ENCODE measurements at places on chromosomes 4 and X.
A peak's percentile ranks its signal among the peaks of the same experiment; 100 is the strongest.

- no peak for DNase-seq
Observed at GRCh38 chrX:85903692-85904471, 143.5 kb downstream of the CHM start.

DNA sequence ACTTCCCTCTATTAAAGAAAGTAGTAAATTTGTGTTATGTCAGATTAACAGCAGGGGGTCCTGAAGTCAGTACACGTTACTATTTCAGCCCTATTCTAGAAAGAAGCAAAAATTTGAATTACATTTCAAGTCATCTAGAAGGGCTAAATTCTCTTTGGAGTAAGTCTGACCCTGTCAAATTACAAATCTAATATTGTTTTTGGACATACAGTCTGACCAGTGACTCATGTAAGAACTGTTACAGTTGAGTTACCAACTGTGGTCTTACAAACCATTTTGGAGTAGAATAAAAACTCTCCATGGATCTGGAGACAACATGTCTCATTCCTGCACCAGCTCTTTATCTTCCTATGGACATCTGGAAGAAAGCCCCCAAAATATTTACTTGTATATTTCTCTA, 36.0 kb upstream of the GYPA start:
- no peak for DNase-seq

DNA sequence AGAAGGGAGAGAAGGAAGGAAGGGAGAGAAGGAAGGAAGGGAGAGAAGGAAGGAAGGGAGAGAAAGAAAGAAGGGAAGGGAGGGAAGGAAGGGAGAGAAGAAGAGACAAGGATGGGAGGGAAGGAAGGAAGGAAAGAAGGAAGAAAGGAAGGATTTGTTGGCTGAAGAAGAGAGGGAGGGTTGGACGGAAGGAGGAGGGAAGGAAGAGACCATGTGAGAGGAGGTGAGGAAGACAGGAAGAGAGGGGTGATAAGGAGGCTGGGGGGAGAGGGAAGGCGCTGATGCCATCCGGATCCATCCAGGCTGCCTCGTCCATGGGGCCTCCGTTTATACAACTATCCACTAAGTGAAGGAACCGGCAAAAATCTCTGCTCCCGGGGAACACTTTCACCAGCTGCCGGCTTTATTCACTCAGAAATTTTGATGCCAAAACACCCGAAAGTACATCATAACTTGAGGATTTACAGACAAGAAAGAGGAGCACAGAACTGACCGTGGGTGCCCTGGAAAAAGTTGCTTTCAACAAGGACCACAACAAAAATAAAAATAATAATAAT, 14.9 kb downstream of the DHRSX start:
- DNase-seq: no peak

DNA sequence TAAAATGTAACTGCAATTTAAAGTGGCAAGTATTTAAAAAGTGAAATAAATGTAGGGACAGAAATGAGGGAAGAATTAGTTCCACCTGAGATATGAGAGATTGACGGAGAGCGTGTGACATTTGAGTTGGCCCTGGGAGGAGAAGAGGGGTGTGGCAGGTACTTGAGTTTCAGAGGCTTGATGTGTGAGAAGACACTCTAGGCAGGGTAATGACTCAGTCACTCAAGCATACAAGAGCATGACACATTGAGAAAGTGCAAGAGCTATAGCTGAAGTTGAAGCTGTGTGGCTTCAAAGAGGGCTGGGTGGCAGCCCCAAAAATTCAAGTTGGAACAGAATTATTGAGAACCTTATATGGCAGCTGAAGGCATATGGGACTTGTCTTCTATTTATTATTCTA, 420.5 kb downstream of the SLITRK2 start:
- no peak for DNase-seq

DNA sequence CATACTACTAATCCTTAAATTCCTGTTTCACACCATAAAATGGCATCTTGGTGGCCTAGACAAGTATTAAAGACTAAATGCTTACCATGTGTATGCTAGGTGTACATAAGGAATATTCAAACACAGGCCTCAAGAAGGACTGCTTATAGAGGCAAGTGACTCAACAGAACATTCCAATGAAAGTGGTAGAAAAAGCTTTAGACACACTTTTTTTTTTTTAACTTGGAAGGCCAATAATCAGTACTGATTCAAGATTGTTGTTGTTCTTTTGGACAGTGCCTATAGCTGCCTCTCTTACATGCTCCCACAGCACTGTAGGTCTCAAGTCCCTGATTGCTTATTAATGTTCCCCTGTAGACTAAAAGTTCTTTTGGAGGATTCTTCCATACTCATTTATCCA, 77.6 kb downstream of the FBXL5 start:
- no peak for DNase-seq

- DNase-seq: no peak
Observed at GRCh38 chrX:47467106-47467505, 15.9 kb downstream of the ZNF41 start.

DNA sequence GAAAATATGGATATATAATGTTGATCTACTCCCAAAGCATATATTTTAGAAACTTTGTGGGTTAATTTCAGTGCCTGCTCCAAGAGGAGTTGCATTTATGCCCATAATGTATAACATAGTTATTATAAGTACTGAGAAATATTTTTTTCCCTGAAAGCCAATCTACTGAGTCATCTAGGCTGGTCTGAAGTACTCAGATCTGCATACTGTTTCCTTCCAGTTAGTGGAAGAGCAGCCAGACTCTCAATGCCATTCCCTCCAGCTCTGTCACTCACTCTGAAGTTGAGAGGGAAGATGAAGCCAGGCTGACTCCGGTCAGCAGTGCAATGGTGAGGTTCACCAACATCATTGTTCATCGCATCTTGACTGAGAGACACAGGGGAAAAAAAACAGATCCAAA, 505.1 kb downstream of the PPARGC1A start:
- DNase-seq: no peak

DNA sequence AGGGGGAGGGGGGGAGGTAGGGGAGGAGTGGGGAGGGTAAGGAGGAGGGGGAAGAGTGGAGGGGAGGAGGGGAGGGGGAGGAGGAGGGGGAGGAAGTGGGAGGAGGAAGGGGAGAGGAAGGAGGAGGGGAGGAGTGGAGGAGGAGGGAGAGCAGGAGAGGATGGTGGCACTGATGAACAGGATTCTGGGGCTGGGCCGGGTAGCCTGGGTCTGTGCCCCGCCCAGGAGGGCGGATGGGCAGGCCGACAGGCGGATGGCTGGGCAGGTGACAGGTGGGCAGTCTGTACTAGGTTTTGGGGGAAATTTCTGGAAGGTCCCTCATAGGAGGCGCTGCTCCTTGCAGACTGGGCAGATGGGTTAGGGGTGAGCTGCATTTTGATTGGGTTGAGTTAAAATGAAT, 66.0 kb upstream of the ADRA2C start:
- DNase-seq: no peak

GRCh38 chr4:144656850-144657249, 10.9 kb downstream of the HHIP start:
- no peak for DNase-seq

DNA sequence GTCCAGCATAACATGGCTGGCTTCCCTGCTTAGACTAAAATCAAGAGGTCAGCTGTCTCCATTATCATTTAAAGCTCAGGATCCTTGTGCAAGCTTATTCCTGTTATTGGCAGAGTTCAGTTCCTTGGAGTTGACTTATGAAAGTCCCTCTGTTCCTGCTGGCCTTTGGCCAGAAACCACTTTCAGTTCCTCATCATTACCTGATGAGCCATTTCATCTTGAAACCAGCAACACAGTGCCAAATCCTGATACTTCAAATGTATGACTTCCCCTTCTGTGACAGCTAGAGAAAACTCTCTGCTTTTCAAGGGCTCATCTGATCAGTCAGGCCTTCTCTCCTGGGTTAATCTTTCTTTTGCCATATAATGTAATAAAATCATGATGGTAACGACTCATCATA, 110.6 kb upstream of the FSTL5 start:
- DNase-seq: no peak

GRCh38 chr4:138977524-138977923, 38.1 kb upstream of the NOCT start:
- DNase-seq: no peak

- no peak for DNase-seq
Observed at GRCh38 chr4:167000141-167000852, 234.0 kb downstream of the SPOCK3 start.

DNA sequence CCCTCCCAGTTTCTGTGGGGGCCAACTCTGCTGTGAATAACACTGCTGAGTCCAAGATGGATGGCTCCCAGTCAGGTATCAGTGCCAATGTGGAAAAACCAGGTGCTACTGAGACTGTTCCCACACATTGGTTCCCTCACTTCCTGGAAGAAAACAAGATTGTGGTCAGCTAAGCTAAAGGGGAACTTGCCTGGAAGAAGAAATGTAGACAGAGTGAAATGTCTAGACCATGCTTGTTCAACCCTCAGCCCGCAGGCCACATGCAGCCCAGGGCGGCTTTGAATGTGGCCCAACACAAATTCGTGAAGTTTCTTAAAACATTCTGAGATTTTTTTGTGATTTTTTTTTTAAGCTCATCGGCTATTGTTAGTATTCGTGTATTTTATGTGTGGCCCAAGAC, 28.6 kb upstream of the UTP14A start:
- DNase-seq: no peak

DNA sequence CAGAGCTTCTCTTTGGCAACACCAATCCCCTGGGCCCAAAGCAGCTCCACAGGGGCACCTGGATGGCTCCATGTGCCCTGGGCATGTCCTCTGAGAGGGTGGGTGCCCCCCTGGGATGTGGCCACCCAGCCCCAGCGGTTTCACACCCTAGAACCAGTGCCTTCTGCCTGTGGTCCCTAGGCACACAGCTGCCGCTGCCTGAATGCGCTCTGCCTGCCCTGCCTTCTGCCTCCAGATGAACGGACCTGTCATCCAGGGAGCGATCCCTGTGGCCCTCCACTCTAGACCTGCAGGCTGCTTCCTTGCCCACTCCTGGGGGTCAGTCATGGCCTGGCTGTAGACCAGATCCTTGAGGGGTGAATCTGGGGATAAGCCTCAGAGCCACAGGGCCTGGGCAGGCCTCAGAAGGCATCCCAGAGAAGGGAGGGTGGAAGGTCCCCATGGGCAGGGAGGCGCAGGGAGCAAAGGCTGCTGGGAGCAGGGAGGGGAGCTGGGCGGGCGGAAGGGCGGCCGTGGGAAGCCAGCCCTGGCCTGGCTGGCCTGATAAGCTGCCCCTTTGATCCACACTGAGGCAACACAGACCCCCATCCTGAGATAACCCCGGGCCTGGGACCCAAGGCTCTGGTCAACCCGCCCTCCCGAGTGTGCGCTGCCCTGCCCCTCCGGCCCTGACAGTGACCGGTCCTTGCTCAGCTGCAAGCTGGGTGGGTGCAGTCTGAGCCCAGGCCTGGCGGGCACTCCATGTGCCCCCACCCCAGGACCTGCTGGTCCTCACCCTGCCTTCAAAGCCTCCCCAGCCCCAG, 8.1 kb upstream of the FGFR3 start:
- DNase-seq: no peak

GRCh38 chr4:140031706-140032105, 122.3 kb downstream of the MAML3 start:
- no peak for DNase-seq

GRCh38 chr4:89026542-89026941, 30.4 kb downstream of the FAM13A start:
- no peak for DNase-seq

- DNase-seq: no peak
Observed at GRCh38 chrX:8946563-8946962, 87.4 kb downstream of the FAM9B start.

DNA sequence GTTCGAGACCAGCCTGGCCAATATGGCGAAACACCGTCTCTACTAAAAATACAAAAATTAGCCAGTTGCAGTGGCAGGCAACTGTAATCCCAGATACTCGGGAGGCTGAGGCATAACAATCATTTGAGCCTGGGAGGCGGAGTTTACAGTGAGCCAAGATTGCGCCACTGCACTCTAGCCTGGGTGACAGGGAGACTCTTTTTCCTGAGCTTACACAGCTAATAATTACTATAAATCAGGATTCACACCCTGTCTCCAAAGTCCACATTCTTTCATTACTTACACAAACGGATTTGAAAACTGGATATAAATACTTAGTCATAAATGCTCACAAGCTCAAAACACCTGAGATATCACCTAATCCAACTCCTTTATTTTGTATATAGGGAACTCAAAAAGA, 151.6 kb downstream of the LRBA start:
- DNase-seq: no peak

DNA sequence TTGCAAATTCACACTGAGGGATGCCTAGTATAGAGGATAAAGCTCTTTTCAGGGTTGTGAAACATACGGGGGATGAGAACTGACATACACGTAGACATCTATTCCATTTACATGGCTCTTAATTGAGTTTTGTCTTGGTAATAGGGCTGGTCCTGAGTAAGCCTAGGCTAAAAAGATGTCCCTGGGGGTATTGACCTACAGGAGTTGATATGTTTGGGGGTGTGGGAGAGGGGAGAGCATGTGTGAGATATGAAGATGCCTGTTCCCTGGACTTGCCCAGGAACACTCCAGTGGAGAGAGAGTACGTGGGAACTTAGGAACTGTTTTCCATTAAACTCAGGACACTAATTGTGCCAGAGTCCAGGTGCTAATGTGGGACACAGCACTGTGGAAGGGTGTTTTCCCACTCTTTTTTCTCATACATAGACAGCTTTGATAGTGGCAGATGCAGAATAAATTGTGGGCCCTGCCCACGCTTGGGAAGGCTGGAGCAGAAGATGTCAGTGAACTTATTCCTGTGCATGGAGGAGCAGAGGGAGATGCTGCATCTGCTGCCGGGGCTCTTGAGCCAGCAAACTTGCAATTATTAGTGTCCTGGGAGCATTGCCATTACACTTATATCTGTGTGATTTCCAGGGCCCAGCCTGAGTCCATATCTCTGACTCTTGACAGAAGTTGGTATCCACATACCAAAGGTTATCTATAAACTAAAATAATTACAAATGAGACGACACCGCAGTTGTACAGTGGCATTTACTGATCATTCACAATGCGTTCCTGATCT, 20.7 kb downstream of the SYNPO2 start:
- no peak for DNase-seq

GRCh38 chr4:168832763-168833575, 177.1 kb downstream of the CBR4 start:
- DNase-seq: no peak

- no peak for DNase-seq
Observed at GRCh38 chr4:99506781-99507180, 4.0 kb upstream of the C4orf17 start.

GRCh38 chr4:82462415-82462831, 32.0 kb downstream of the ENOPH1 start:
- DNase-seq: peak; percentile 93

DNA sequence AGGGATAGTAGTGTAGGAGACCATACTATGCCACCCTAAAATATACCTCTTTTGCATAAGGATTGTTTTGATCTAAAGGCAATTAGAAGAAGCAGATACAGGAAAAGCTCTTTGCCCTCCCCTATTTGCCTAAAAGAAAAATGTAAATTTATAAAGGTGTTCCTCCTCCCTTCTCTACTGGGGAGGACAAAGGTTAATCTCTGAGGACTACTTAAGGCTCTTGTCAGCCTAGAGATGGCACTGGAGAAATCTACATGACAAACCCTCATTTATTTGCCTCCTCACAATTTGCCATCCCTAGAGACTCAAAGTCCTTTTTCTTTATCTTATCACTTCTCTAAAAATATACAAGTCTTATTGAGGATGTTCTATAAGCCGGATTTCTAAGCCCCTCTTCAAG, 1021.8 kb downstream of the STPG2 start:
- DNase-seq: no peak
